Activated CD4-positive, alpha-beta T cell treated with anti-CD3 and anti-CD28 coated beads for 24 hours (primary cell): ENCODE measurements at places on chromosomes 1 and 21.

DNA sequence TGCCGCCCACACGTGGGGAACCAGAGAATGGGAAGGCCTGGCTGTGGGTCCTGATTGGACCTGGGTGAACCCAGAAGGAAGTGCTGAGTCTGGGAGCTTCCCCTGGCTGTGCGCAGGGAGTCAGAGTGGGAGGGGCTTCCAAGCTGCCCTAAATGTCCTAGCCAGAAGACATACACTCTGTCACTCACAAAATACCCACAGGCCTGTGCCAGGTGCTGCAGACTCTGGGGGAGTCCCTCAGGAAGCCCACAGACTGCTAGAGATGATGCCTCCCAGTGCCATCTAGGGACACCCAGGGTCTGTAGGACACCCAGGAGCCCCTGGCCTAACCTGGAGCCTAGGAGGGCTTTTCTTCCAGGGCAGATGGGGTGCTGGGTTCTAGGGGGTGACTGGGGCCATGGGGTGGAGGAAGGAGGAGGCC lies 33.7 kb upstream of the LRP8 start:
- DNase-seq, result no peak

DNA sequence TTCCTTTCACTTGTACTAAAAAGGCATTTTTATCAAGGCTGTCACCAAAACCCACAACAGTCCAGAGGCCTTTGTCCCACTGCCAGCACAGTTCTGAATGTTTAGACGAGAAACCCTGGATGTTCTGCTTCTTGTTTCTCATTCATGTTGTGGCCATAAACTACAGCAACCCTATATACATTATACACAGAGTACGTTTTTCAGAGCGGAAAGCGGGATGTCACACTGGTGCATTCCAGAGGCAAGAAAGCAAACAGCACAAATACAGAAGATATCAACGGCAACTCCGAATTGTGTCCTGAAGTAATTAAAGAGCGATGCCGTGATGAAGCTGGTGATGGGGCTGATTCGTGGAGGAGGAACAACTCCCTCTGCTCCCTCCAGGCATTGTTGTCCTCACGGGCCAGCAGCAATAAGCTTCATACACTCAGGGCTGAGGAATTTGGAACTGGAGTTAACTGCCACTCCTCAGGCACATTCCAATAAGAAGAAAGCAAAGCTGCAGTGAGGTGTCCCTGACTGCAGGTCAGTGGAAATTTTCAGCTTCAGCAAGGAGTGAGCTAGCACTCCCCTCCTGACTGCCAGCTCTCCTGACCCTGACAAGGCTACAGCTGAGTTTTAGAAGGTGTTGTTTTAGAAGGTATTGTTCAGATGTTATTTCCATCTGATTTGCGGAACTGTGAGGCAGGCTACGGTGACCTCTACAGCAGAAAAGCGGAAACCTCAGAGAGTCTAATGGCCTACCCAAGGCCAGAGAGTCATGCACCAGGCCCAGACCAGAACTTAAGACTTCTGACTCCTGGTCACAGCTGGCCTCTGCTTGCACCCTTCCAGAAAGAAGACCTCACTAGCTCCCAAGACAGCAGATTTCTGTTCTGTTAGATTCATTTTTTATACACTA lies 149.0 kb downstream of the TGFBR3 start:
- no peak for DNase-seq

- DNase-seq, result no peak
Measured at GRCh38 chr1:245475126-245475525, 320.3 kb downstream of the KIF26B start.

GRCh38 chr1:67897270-67897949 lies 64.1 kb upstream of the GNG12 start:
- DNase-seq, result no peak

DNA sequence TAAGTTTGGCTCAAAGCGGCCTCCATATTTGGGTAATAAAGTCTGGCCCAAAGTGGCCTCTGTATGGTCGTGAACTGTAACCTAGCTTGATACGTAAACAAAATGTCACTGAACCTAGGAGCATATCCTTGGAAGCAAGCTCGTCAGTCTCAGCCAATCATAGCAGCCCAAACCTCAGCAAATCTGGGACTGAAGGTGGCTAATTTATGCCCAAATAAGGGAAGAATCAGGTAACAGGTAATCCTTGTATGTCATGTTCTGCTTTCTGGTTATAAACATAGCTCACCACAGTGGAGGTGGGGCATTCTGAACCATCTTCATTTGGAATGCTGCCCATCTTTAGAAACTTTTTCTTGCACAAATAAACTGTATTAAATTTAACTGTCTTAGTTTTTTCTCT lies 281.1 kb downstream of the TTLL7 start:
- DNase-seq, result no peak

GRCh38 chr1:243783714-243784113 lies 66.3 kb downstream of the AKT3 start:
- no peak for DNase-seq

DNA sequence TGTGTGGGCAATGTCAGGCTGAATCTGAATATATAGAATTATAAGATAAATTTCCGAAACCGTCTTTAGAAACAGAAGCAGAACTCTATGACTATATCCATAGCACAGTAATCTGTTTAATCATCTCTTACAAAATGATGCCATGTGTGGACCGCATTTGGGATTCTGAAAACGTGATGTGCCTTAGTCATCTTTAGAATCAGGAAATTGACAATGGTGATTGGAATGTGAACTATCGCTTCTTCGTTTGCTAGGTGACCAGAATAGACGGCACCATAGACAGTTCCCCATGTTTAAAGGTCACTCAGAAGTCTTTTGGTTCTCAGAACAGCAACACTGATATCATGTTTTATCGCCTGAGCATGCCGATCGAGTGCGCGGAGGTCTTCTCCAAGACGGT lies 300.3 kb downstream of the ZP4 start:
- DNase-seq, result no peak

DNA sequence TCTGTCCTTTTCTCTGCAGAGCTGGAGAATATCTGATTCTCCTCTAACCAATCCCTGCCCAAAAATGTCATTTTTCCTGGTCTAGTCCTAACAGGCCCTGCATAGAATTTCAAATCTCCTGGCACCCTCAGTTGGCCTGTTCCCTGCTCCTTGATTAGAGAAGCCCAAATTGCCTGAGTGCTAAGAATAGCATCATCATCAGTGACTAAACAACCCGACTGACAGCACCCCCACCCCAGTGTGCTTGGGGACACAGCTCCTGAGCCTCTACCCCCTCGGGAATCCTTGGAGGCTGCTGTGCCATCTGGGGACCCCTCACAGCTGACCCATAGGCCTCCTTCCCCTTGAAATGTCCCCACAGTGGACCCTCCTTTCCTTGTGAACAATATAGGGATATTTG lies 94.4 kb downstream of the DDX20 start:
- no peak for DNase-seq

DNA sequence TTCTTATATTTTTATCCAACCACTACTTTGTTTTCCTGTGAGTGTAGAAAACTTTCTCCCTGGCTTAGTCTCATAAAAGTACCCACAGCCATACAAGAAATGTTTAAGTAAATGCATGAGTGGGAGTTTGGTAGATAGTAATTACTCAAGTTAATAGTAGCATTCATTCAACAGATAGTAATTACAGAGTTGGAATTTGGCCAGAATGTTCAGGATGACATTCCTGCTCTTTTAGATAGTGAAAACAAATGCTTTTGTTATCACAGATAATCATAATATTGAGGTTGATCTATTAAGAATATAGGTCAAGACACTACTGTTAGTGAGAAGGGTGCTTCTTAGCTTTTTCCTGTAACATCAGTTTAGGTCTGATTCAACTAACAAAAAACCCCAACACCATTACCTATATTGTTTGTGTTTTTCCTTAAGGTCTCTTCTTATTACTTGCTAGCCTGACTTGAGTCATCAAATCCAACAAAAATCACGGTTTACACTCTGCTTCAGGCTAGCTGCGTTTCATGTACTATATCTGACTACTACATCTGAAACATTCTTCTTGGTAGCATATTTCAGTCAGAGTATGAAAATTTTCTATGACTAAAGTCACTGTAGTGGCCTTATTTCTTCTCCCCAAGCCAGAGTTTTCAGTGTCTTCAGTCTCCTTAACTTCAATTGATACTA lies 163.7 kb downstream of the HS2ST1 start:
- DNase-seq, result no peak

- DNase-seq, result no peak
Measured at GRCh38 chr1:194485432-194485831, 1299.0 kb upstream of the B3GALT2 start.

DNA sequence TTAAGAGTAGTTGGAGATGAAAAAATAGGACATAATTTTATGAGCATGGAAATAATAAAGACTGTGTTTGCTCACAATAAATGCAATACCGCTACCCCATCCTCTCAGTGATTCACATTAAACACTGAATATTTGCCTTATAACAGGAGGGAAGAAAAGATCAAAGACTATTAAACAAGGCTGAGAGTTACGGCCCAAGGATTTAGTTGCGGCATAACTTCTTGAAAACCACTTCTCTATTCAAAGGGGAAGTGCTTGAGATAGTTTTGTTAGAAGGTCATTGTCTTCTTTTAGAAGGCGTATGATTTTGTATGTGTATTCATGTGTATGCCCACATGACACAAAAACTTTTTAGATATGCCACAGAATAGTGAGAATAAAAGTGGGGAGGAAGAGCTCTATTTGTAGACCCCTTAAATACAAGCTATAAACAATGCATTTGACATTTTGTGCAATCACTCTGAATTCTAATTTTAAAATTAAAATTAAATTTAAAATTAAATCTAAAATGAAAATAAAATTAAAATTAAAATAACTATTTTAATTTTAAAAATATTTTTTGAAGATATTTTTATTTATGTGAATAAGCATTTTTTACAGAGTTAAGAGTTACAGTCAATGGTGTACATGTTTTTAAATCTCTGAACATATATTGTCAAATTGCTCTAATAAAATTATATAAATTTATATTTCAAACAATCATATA lies 986.6 kb upstream of the ADAMTS5 start:
- no peak for DNase-seq

GRCh38 chr21:46116189-46116775 lies 18.4 kb downstream of the COL6A2 start:
- no peak for DNase-seq

DNA sequence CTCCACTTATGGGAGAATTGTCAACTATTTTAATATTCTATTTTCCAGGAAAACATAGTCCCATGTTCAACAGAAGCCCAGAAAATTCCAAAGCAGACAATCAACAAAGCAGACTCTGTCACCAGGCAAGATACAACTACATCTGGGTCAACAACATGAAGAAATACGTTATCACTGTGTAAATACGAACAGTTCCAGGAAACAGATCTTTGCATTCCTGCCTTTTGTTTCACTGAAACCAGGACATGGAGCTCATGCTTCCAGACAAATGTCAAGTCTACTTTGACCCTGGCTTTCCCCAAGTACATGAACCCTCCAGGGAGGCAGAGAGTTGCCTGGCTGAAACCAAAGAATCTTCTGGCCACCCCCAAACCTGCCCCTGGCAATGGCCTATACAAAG lies 106.7 kb downstream of the SETD4 start:
- DNase-seq, result no peak

GRCh38 chr1:183477986-183478781 lies 5.9 kb downstream of the SMG7 start:
- DNase-seq, result no peak

- peak; percentile 51 for DNase-seq
Measured at GRCh38 chr1:206725109-206725963, 40.6 kb downstream of the MAPKAPK2 start.

- no peak for DNase-seq
Measured at GRCh38 chr1:224482619-224483018, 48.0 kb upstream of the WDR26 start.

DNA sequence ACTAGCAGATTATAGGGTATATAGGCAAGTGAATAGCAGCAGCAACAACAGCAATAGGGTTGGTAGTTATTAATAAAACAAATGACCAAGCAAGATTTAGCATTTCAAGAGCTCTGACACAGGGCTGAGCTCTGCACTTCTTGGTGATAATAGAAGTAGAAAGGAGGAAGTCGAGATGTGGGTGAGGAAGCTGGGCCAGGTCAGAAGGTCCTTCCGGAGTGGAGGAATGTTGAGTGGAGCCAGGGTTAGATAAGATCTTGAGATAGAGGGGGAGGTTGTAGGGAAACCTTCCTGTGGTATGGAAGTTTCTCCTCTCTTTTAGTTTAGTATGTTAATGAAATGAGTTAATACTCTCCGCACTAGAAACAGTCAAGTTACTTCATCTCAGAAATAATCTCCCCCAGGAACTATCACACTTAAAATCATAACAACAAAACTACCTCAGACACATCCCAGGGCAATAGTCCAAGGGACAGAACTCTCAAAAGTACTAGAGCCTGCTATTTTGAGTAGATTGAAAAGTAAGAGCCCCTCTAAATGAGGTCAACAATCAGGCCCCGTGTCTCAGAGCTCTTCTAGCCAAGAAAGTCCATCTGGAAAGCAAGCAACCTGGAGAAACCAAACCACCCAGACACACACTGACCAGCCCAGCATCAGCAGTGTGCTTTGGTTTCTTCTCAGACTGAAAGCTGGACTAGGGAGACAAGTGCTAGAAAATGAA lies 45.4 kb upstream of the ATP1B1 start:
- no peak for DNase-seq

DNA sequence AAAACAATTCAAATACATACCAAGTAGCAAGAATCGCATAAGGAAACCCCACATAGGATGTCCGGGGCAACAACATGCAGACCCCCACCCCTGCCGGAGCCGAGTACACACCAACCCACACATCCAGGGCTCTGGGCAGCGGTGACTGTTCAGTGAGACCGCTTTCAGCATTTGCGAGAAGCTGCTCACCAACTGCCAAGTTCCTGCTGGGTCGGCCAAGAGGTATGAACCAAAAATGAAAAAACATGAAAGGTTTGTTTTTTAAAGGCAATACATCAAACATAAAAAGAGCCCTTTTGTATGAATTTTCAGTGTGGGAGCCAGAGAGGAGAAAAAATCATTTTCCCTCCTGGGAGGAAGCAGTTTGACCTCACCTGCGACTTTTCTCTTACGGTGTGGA lies 92.3 kb downstream of the SIM2 start:
- DNase-seq, result no peak

DNA sequence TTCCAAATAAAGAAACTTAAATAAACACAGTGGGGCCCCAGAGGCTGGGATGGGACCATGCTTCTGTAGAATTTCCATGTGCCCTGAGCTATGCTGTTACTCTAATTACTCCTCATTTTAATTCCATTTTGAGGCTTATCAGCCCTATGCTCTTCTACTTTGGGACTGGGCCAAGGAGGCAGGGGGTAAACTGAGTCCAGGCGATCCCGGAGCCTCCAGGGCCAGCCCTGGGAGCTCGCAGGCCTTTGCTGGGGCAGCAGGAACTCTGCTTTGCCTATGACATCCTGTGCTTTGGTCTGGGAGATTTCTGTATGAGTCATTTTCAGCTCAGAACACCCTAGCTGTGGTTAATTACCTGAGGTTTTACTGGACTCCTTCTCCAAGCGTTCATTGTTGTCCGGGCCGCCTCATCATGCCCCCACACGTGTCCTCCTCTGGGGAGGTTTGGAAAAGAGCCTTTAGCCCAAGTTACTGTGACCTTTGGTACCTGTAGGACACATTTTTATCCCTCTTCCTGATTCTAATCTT lies 95.7 kb downstream of the RHOU start:
- DNase-seq, result no peak
